ENCODE measurements at places on chromosomes 3 and 15.
A peak's percentile ranks its signal among the peaks of the same experiment; 100 is the strongest.

DNA sequence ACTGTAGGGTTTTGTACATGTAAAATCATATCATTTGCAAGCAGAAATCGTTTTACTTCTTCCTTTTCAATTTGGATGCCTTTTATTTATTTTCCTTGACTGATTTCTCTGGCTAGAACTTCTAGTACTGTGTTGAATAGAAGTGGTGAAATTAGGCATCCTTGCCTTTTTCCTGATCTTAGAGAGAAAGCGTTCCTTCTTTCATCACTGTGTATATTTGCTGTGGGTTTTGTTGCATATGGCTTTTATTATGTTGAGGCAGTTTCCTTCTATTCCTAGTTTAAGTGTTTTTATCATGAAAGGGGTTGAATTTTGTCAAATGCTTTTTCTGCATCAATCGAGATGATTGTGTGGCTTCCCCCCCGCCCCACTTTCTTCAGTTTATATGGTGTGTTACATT lies 140.9 kb downstream of the ATG7 start:
- DNase-seq = no peak

DNA sequence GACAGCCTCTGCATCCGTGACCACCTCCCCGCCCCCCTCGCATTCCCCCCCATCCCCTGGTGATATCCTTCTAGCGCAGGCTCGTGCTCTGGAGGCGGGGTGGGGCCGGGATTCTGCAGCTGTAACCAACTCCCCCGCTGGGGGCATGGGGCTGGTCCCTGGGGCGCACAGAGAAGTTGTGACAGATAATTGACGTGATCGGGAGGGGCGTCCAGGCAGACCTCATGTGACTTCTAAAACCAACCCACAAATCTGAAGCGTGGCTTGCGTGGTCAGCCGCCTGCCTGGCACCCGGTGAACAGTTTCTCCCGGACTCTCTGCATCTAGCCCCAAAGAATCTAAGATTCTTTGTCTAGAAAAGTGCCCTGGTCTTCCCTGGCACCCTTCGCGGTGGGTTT lies 100.6 kb upstream of the IGF1R start:
- no peak for DNase-seq

GRCh38 chr3:179739816-179740594 lies 87.2 kb downstream of the USP13 start:
- DNase-seq = no peak

GRCh38 chr3:117035745-117036144 lies 326.2 kb downstream of the TUSC7 start:
- DNase-seq = no peak

DNA sequence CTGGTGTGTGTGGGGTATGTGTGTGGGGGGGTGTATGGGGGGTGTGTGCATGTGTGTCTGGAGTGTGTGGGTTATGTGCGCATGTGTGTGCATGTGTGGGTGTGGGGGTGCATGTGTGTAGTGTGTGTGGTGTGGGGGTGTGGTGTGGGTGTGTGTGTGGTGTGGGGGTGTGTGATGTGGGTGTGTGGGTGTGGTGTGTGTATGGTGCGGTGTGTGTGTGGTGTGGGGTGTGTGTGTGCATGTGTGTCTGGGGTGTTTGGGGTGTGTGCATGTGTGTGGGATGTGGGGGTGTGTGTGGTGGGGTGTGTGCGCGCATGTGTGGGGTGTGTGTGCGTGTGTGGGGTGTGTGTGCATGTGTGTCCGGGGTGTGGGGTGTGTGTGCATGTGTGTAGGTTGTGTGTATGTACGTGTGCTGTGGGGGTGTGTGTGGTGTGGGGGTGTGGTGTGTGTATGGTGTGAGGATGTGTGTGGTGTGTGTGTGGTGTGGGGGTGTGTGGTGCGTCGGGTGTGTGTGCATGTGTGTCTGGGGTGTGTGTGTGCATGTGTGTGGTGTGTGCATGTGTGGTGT lies 6.2 kb upstream of the OCA2 start:
- DNase-seq = no peak

DNA sequence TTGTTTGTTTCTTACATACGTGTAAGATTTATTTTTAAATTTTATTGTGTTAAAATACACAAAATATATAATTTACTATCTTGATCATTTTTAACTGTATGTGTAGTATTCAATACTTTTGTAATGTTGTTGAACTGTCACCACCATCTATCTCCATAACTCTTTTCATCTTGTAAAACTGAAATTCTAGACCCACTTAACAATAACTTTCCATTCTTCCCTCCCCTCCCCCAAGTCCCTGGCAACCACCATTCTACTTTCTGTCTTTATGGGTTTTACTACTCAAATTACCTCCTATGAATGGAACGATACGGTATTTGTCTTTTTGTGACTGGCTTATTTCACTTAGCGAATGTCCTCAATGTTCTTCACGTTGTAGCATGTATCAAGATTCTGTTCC lies 262.1 kb upstream of the CHRM5 start:
- no peak for DNase-seq

GRCh38 chr3:46566040-46566641 lies at the start of gene LRRC2:
Gene LRRC2 (minus strand): TSS chr3:46566302. CDS start chr3:46551591, 14,711 bp downstream.
- no peak for DNase-seq

DNA sequence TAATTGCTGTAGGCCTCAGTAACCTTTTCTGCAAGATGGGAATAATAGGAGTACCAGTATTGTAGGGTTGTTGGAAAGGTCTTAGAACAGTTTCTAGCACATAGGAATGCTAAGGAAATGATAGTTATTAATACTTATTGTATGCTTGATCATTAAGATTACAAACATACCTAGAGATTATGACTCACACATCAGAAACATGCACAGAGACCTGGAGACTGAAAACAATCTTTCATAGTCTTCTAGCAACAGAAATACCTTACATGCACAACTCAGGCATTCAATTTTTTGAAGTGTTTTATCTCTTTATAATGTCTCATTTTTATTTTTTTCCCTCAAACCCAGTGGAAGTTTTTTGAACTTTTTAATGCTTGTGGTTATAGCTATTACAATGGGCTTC lies 104.4 kb upstream of the ZBTB20 start:
- DNase-seq = no peak

DNA sequence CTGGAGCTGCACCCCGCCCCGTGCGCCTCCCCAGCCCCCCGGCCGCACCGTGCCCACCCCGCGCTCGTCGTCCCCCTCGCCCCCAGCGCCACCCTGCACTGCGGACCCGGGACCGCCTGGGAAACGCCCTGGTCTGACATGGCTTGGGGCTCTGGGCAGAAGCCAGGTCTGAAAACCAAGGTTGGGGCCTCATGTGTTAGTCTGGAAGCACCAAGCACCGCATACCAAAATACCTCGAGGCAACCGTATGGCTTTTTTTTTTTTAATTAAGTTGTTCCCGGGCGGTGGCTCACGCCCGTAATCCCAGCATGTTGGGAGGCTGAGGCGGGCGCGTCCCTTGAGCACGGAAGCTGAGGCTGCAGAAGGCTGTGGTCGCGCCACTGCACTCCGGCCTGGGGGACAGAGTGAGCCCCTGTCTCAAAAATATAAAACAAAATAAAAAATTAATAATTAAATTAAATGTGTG lies 91.5 kb upstream of the CHD2 start:
- DNase-seq = peak; percentile 42

DNA sequence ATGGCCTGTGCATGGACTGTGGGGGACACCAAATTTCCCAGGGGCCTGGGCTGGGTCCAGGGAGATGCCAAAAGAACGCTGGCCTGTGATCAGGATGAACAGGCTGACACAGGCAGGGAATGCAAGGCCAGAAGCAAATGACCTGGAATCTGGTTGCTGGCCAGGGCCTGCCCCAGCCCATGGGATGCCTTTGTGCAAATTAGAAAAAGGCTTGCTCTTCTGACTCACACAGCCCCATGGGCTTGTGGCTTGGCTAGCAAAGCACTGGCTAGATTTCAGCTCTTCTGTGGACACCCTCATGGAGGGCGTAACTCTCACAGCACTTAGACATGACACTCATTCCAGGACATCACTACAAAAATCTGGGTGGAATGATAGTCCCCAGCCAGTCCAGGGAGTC lies 356.0 kb downstream of the SHQ1 start:
- no peak for DNase-seq

- DNase-seq = no peak
Observed at GRCh38 chr15:25899870-25900269, 36.7 kb upstream of the ATP10A start.

DNA sequence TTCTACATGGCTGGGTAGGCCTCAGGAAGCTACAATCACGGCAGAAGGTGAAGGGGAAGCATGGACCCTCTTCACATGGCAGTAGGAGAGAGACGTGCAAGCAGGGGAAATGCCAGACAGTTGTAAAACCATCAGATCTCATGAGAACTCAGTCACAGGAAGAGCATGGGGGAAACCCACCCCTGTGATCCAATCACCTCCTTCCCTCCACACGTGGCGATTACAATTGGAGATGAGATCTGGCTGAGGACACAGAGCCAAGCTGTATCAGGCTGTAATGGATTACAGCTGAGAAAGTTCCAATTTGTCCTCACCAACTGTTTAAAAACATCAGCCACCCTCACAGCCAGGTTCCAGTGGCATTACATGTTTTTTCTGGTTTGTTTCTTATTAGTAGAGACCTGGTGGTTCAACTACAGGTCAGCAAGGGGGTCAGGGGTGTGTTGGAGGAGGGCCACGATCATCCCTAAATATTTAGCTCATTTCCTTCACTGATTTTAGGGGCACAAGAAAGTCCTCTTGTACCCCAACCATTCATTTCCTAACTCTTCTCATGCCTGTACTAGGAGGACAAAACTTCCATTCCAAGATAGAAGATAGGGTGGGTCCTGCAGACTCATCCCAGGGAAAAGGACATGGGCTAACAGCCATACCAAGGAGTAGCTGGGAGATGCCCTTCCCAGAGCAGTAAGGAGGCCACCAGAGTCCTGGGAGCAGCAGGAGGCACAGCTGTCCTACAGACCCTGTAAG lies 54.4 kb downstream of the ANXA2 start:
- no peak for DNase-seq
